ENCODE measurements at places on chromosomes 1 and 21. TPM values are rescaled to one million over a fixed set of nuclear protein-coding genes. Genes with fewer than 3 reads are reported as not detected.

Gene SLC30A2
- total RNA-seq, result 0.13 TPM

- no peak for DNase-seq
Observed at GRCh38 chr1:119285482-119285881, 83.1 kb upstream of the HAO2 start.

Gene ZMYND12
- total RNA-seq, result 0.25 TPM

DNA sequence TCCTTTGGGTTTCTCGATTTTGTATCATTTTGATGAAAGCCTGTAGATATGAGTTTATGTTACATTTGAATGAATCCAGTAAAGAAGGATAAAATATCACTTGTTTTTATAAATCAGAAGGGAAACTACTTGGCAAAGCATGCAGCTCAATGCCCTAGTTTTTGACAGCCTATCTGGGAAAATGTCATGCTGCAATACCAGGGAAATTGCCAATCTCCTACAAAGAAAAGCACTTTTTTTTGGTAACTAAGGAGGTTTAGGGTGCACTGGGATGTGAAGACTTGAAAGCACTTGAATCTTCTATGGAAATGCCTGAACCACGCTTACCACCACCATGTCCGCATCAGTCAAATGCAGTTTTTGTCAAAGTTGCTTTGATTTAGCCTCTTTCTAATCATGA is 446.9 kb upstream of the LRRC7 start:
- no peak for DNase-seq

DNA sequence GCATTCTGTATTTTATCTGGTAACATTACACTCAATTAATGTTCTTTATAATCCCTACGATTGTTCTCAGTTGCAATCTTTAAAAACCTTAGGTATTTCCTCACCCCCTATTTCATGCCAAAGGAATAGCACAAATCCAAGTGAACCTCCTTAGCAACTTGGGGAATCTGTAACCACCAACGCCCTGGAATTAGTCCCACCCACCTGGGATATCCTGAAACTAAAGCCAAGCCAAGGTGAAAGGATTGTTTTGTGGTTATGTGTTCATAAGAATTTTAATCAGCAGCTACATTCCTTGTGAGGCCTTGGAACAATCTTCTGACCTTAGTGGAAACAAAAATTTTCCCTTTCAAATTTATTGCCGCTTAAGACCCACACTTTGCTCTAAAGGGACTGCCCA is 908.7 kb downstream of the TTLL7 start:
- DNase-seq, result no peak

Gene BLACAT1
- not detected for total RNA-seq

Gene KCNE1
- 0.49 TPM for total RNA-seq

GRCh38 chr1:43313771-43314170 is 13.0 kb downstream of the TIE1 start:
- DNase-seq, result no peak

GRCh38 chr1:59218521-59219236 is 78.2 kb upstream of the FGGY start:
- DNase-seq, result no peak

Gene SPAG17
- not detected for total RNA-seq

DNA sequence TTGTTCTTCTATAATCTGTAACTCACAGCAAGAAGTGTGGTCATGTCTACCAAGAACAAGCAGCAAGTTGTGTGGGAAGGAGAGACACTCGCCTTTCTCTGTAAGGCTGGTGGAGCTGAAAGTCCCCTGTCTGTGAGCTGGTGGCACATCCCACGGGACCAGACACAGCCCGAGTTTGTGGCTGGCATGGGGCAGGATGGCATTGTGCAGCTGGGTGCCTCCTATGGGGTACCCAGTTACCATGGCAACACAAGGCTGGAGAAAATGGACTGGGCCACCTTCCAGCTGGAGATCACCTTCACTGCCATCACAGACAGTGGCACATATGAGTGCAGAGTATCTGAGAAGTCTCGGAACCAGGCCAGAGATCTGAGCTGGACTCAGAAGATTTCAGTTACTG is 15.5 kb downstream of the CD101 start:
- DNase-seq, result no peak

GRCh38 chr1:59146651-59147358 is 150.1 kb upstream of the FGGY start:
- peak; percentile 86 for DNase-seq

Gene CD5L
- 0.10 TPM for total RNA-seq

DNA sequence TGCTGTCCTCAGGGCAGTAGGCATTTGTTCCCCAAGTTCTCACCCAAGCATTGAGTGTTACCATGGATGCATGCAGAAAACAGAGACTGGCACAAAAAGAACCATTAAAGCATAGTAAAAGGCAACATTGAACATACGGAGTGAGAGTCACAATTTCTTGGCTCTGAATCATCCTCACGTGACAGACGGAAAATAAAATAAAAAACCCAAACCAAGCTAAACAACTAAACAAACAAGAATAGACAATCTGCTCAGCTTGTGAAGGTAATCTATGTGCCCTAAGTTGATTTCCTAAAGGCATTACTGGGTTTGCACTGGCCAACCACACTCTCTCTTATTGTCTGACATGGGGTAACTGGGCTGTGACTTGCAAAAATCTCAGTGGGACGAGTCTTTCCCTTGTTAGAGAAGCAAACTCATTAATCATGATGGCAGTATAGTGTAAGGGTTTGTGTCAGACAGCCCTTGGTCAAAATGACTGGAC is 306.0 kb downstream of the ASTN1 start:
- DNase-seq, result no peak

- no peak for DNase-seq
Observed at GRCh38 chr1:27745466-27745865, 19.7 kb downstream of the FAM76A start.

DNA sequence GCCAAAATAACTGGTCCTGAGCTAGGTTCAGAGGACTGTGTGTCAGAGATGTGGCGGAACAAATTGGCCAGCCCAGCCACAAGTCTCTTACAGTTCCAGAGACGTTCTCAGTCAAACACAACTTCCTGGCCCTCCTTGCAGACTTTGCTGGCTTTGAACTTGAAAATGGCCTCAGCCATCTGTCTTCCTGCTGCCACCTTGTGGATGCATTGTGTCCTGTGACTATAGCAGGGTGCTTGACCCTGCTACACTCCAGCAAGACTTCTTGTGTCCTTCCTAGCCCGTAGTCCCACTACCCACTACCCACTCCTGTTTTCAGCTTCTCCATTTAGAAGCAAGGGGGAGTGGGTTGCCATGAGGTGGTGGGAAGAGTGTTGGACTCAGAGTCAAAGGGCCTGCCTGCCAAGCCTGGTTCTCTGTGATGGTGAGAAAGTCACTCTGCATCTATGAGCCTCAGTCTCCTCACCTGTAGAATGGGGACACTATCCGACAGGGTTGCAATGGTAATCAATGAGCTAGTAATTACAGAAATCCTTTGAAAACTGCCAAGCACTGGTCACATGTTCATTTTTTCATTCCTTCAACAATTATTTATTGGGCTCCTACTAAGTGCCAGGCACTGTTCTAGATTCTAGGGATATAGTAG is 109.9 kb downstream of the IGSF21 start:
- no peak for DNase-seq

DNA sequence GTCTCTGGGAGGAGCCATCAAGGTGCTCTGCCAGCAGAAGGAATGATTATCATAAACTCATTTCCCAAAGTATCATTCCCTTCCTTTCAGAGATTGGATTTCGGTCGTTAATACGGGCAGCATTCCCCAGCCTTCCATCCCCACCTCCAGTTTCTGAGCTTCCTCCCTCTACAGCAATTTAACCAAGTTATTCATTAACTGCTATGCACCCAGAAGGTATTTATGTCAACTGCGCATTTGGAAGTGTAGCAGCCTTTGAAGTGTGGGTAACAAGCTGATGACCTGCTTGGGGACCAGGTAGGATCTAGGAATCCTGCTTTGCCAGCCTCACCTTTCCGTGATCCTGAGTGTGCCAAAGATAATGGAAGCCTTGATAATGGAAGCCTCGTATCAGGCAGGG is 172.4 kb upstream of the IGSF21 start:
- DNase-seq, result no peak

GRCh38 chr1:245213066-245213831 is 58.5 kb downstream of the KIF26B start:
- DNase-seq, result no peak

Gene SLC39A1
- total RNA-seq, result 105 TPM

DNA sequence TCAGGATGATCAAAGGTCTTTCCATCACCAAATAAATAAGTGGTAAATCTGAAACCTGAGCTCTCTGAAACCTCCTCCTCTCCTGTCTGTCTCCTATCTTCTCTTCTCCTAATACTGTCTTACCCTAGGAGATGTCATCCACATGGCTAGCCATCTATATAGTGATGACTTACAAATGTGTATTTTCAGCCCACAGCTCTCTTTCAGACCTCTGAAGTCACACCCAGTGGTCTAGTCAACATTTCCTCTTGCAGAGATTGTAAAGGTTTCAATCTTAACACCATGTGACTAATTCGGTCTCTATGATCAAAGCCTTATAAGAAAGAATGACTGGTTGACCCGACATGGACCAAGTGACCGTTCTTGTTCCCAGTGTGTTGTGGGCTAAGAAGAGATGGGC is 63.1 kb upstream of the DPT start:
- no peak for DNase-seq

All from lower leg skin (tissue), 4 donors.